Osteoblast (primary cell): ENCODE measurements at places on chromosomes 3 and 15.

GRCh38 chr15:25378501-25378901 lies 60.3 kb downstream of the UBE3A start:
- H3K27ac ChIP-seq: peak overlapping the region; percentile 13
- H3K4me1 ChIP-seq: peaks cover 15% of the 10 kb centered on the region
- H3K36me3 ChIP-seq: peaks cover 26% of the 10 kb centered on the region
- no peaks in the 10 kb centered on the region for H3K27me3 ChIP-seq
- H3K4me3 ChIP-seq: no peak overlapping the region

DNA sequence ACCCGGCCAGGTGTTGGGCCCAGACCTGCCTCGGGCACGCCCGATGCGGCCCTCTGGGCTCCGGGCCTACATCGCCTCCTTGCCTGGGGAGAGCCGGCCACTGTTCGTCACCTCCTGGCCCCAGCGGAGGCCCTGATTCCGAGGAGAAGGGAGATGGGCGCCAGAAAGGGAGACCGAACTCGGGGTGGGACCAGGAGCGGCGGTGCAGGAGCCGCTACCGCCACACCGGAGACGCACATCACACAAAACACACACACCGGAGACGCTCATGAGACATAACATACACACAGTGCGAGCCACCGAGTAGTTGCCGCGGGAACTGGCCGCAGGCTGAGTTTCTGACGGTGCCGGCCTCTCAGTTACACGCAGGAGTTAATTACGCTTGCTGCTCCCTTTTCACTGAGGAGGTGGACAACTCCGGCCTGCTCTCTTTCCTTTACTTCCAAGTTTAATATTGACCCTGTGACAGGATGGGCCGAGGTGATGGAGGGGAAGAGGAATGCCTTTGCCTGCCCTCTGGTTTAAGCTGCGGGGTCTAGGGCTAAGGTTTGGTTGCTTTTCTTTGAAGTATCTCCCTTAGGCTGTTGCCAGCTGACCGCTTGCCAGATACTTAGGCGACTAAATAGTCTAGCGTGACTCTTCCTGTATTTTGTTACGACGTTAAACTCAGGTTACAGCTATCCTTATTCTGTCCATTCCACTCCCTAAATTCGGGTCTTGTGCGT lies 570 bp downstream of the PCNP start:
- H3K27me3 ChIP-seq: no peaks in the 10 kb centered on the region
- H3K36me3 ChIP-seq: peaks cover 10% of the 10 kb centered on the region
- peak overlapping the region; percentile 96 for H3K27ac ChIP-seq
- peak; percentile 73 for DNase-seq
- H3K4me1 ChIP-seq: peaks cover 16% of the 10 kb centered on the region

GRCh38 chr3:197325773-197326172 lies 27.4 kb upstream of the DLG1 start:
- no peaks in the 10 kb centered on the region for H3K36me3 ChIP-seq
- no peaks in the 10 kb centered on the region for H3K4me1 ChIP-seq
- DNase-seq: no peak
- H3K27me3 ChIP-seq: no peaks in the 10 kb centered on the region
- H3K27ac ChIP-seq: no peak overlapping the region
- H3K4me3 ChIP-seq: no peak overlapping the region

GRCh38 chr3:167736264-167736787 lies 805 bp downstream of the SERPINI1 start:
- H3K4me1 ChIP-seq: peaks cover 14% of the 10 kb centered on the region
- no peak for DNase-seq
- H3K4me3 ChIP-seq: peak overlapping the region; percentile 79
- peaks cover 11% of the 10 kb centered on the region for H3K27me3 ChIP-seq

DNA sequence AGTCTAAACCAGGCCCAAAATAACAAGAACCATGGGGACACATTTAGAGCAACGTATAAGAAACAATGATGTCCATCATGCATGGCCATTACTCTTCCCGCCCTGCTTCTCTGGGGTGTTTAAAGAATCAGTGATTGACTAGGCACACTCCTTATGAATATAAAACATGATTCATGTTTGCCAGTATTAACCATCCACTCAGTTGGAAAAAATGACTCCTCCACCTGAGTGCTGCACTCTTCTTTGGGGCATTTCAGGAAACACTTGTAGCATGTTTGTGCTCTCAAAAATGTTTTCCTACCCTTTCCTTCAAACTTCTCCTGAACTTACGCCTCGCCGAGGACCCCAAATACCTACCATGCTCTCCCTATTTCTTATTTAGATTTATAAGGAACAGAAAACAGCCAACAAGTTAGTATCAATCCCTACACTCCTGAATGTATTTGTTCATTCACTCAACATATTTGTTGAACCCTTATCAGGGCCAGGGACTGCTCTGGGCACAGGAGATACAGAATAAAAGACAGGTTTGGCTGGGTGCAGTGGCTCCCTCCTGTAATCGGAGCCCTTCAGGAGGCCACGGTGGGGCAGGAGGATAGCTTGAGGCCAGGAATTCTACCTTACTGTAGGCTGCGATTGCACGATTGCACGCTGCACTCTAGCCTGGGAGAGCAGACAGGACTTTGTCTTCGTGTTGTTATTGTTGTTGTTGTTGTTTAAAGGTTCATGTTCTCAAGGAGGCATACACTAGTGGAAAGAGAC lies 137.0 kb downstream of the TMCO5A start:
- no peaks in the 10 kb centered on the region for H3K36me3 ChIP-seq
- no peak for DNase-seq
- no peak overlapping the region for H3K4me3 ChIP-seq
- H3K27me3 ChIP-seq: no peaks in the 10 kb centered on the region
- no peak overlapping the region for H3K27ac ChIP-seq
- H3K4me1 ChIP-seq: peaks cover 38% of the 10 kb centered on the region
